RWPE1 (cell line): ENCODE measurements at places on chromosomes 13 and 19.
A peak's percentile ranks its signal among the peaks of the same experiment; 100 is the strongest.

DNA sequence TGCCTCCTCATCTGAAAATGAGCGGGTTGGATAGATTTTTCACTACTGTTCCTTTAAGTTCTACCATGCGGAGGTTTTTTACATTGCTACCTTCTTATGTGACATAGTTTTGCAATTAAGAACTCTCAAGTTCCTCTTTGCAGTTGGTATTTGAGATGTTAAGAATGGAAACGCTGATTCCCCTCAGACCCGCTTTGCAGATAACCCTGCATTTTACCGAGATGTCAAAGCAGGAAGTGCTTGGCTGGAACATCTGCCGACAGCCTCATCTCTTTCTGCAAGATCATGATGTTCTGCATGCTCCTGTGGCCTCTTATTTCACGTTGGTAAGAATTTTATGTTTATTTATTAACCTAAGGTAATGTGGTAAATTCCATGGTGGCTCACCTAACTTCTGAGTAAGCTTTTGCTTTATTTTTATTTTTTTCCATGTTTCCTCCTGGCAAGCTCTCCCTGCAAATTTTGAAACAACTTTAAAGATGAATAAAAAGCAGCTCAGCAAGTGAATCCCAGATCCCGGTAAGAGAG lies 22.5 kb downstream of the PABPC3 start:
- DNase-seq: no peak

GRCh38 chr19:40380199-40381037 lies 9.6 kb downstream of the HIPK4 start:
- DNase-seq: no peak

DNA sequence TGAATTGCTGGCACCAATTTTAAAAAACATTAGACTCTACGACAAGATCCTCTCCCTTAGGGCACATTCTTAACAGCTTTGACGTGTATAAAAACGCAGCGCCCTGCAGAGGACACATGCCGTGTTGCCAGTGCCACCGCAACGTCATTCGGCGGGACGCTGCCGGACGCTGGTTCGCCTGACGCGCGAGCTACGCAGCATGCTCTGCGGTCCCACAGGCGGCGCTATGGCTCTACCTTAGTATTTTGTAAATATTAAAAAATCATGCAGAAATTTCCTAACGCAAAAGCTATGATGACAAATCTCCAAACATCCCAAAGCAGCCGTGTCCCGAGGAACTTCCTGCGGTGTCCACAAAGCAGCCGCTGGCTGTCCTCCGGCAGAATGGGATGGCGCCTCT lies 4.2 kb upstream of the ADPRHL1 start:
- no peak for DNase-seq

DNA sequence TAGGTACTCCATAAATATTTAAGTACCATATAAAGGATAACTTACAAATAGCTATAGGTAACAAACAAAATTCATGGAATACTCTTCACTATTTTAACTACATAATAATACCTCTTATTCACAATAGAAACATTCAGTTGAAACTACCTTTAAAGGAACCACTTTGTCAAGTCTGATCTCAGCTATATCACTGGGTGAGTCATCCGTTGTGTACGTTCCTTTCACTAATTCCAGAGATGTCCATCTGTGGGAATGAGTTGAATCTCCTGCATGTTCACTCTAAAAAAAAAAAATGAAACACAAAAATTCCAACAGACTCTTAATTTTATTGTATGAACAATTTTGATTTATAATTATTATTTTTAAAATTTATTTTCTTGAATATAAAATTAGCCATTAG lies 149.4 kb upstream of the FBXL3 start:
- DNase-seq: peak; percentile 13

- peak; percentile 96 for DNase-seq
Observed at GRCh38 chr19:9818734-9819595, at the start of gene FBXL12. Gene FBXL12 (minus strand): TSS chr19:9819079. CDS start chr19:9818813, 266 bp downstream.

GRCh38 chr19:39304701-39305571 lies 8.7 kb downstream of the IFNL1 start:
- DNase-seq: no peak

GRCh38 chr19:38583219-38583984 lies 34.4 kb downstream of the MAP4K1 start:
- DNase-seq: no peak

GRCh38 chr19:2050349-2050990 lies 574 bp downstream of the MKNK2 start:
- no peak for DNase-seq

DNA sequence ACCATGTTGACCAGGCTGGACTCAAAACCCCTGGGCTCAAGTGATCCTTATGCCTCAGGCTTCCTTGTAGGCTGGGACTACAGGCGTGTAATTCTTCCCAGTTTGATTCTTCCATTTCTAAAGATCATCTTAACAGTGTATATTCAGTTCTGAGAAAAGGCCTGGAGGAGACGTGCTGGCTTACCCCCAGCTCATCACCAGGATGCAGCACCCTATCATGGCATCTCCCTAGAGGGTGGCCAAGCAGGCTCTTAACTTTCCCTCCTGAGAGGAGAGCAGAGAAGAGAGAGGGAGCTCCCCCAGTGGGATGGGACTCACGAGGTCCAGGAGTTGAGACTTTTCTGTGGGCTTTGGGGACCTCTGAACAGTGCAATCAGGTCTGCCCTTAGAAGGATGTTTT lies 2.1 kb upstream of the TUBA3C start:
- DNase-seq: no peak

DNA sequence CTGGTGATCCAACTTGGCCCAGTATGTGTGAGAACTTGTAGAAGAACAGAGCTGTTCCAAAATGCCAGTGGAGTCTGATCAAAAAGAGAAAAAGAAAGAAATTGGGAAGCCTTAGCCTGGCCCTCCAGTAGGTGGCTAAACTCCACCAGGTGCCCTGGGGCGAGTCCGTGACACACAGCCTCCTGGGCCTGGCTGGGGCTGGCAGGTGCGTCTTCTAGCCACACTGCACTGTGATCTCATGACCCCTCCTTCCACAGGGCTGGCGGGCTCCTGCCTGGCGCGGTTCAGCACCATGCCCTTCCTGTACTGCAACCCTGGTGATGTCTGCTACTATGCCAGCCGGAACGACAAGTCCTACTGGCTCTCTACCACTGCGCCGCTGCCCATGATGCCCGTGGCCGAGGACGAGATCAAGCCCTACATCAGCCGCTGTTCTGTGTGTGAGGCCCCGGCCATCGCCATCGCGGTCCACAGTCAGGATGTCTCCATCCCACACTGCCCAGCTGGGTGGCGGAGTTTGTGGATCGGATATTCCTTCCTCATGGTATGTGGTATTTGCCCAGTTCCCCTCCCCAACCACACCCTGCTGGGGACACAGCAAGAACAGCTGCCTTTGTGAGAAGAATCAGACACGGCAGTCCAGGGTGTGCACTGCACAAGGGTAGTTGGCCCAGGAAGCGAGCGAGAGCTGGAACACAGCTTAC lies 53.7 kb downstream of the RAB20 start:
- DNase-seq: peak; percentile 14

DNA sequence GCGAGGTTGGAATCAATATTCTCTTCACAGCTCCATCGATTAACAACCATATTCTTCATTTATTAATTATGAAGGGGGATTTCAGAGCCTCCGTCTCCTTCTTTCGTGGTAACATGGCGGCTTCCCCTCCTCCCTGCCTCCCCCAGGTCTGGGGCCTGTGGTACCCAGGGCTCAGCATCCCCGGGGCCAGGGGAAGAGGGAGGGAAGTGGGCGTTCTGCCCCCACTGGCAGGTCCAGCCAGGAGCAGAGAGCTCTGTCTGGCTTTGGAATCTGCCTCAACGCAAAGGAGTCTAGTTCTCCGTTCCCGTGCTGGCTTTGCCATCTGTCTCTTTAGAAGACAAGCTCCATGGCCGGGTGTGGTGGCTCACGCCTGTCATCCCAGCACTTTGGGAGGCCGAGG lies 37.8 kb upstream of the ONECUT3 start:
- DNase-seq: no peak

- DNase-seq: no peak
Observed at GRCh38 chr13:112719556-112719955, 29.7 kb downstream of the ATP11A start.

DNA sequence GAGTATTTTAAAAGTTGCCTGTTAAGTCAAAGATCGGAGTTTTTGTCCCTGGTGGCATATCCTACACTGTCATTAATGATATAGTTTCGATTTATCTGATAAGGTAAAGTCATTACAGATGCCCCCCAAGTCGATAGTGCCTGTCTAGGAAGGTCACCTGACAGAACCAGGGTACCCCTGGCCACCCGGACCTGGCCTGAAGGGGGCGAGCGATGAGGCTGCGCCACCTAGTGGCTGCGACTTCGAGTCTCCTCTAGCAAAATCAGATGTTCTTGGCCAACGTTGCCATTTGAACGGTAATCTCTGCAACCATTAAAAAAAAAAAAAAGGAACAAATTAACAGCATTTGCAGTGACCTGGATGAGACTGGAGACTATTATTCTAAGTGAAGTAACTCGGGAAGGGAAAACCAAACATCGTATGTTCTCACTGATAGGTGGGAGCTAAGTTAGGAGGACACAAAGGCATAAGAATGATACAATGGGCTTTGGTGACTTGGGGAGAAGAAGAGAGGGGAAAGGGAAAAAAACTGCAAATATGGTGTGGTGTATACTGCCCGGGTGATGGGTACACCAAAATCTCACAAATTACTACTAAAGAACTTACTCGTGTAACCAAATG lies 565.1 kb downstream of the LIG4 start:
- DNase-seq: peak; percentile 3

DNA sequence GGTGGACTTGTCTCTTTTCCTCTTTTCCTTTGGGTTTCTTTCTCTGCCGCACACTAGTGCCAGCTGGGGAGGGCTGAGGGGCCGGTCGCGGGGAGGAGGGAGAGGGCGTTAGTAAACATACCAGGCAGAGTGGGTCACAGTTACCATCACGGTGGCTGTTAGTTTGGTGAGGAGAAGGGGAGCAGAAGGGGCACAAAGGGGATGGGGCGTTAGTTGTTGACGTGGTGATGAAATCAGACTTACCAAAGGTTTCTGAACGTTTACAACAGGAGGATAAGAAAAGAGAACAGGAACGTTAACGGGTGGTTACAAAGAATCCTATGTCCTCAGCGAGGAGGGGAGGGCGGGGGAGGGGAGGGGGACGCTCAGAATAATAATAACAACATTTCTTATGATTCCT lies 77.9 kb downstream of the PTPRS start:
- no peak for DNase-seq

DNA sequence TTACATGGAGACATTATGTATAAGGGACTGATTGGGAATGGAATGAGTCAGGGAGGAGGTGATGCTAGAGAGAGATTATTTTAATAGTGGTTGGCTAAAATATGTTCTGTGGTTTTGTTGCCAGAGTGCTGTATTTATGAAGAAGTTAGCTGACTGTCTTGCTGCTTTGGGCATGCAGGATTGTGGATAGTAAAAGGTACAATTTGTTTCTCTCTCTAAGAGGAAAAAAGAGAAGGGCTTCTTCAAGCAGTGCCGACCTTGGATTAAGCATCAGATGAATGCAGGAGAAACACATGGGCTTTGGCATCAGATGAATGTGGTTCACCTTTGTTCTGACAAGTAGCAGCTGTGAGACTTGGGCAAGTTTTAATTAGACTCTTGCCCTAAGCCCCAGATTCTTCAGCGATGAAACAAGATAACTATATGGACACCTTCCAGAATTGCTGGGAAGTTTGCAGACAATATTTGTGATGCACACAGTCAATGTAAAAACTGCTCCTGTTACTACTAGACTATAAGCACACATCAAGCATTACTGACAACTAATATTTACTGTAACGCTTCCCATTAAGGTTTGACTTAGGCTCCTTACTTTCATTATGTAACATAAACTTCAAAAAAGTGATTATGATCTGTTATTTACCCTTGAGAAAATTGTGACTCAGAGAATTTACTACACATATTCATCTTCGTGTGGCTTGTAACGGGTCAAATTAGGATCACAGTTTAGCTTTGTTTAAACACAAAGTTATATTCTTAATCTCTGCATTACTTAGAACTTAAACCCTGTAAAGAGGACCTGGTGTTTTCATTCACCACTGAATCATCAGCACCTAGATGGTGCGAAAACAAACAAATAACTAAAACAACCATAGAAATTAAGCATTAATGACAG lies 824.0 kb downstream of the PCDH9 start:
- DNase-seq: peak; percentile 3
